ENCODE measurements at places on chromosomes 1 and 21.

- DNase-seq, result no peak
Measured at GRCh38 chr1:54051933-54052430, 1.0 kb downstream of the TMEM59 start.

- DNase-seq, result no peak
Measured at GRCh38 chr1:81232420-81232819, 568.3 kb upstream of the ADGRL2 start.

GRCh38 chr1:62790716-62791115 lies 6.8 kb downstream of the ATG4C start:
- no peak for DNase-seq

DNA sequence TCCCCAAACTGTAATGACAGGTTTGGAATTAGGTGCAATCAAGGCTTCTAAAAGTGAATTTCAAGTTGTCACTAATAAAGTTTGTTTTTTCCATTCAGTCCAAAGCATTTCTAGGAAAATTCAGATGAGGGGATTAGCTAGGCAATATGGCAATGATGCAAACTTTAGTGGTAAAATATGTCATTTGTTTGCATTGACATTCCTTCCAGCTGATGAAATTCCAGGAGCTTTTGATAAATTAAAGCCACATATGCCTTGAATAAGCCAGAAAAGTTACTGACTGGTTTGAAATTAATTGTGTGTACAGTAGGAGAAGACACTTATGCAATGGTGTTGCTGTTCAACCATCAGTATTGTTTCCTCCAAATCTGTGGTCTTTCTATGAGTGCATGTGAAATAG lies 57.8 kb downstream of the MROH9 start:
- DNase-seq, result no peak

DNA sequence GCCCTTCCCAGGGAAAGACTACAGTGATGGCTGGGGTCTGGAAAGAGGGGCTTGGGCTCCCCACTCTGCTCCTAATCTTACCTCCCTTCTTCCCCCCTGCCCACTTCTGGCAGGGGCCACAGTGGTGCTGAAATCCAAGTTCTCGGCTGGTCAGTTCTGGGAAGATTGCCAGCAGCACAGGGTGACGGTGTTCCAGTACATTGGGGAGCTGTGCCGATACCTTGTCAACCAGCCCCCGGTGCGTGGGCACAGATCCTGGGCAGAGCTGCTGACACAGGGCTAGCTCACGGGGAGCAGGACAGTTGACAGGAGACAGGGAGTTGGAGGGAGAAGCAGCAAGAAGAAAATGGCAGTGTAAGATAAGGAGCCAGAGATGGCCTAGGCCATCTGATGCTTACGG lies 2.4 kb downstream of the SLC27A3 start:
- no peak for DNase-seq

- DNase-seq, result no peak
Measured at GRCh38 chr1:15424981-15425380, 13.3 kb upstream of the CTRC start.

- DNase-seq, result no peak
Measured at GRCh38 chr21:33391656-33392055, 11.6 kb upstream of the IFNGR2 start.

GRCh38 chr21:45910548-45911221 lies 70.9 kb upstream of the COL6A1 start:
- no peak for DNase-seq

DNA sequence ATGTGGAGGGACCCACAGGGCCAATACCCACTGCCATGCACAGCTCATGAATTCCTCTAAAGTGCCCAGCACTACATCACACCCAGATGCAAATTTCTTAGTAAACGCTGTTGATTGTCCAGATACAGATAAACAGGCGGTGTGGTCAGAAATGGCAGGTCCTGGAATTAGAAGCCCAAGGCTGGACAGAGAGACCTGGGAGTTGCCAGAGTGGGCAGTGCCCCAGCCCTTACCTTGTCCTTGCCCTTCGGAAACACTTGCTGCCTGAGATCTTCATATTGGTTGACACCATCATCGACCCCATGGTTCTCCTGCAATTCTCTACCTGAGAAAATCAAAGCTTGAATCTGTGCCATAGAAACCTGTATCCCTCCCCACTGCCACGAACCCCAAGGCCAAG lies 149.3 kb upstream of the ETV3 start:
- DNase-seq, result no peak

DNA sequence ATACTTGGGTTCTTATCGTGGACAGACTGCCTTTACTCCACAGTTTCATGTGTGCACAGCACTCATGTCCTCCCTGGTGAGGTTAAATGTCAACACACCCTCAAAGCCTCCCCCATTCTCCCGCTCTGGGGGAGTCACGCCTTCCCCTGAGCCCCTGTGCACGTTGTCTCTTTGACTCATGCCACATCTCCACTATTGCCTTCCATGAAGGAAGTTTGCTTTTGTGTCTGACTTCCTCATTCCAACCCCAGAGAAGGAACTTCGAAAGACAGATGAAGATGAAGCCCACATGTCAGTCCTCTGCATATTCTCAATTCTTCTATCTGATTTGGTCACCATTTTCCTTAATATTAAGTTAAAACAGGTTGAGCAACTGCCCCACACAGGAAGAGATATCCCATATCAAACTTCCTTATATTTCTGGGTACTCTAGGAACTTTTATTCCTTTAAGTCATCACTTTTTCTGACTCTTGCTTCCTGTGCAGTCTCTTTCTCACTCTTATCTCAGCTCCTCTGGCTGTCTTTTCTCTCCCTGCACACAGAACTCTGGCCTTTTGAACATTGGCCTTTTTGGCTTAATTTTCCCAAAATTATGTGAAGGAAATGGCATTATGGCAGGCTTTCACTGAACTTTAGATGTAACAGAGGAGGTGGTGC lies 41.5 kb downstream of the C4BPA start:
- DNase-seq, result no peak

DNA sequence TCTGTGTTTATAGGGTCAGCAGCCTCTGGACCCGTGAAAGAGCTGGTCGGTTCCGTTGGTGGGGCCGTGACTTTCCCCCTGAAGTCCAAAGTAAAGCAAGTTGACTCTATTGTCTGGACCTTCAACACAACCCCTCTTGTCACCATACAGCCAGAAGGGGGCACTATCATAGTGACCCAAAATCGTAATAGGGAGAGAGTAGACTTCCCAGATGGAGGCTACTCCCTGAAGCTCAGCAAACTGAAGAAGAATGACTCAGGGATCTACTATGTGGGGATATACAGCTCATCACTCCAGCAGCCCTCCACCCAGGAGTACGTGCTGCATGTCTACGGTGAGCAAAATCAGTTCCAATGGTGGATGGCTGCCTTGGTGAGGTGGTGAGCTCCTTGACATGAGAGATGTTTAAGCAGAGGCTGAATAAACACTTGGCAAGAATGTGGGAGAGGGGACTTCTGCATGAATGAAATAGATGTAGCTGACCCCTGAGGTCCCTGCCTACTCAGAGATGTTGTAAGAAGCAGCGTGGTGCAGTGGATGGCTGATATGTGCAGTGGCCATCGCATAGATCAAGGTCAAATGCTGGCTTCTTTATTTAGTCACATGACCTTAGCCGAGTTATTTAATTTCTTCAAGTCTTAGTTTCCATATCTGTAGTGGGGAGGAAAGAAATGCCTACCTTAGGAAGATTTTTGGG lies 9.3 kb downstream of the SLAMF7 start:
- DNase-seq, result no peak

- no peak for DNase-seq
Measured at GRCh38 chr1:154468535-154469250, 33.3 kb upstream of the TDRD10 start.

DNA sequence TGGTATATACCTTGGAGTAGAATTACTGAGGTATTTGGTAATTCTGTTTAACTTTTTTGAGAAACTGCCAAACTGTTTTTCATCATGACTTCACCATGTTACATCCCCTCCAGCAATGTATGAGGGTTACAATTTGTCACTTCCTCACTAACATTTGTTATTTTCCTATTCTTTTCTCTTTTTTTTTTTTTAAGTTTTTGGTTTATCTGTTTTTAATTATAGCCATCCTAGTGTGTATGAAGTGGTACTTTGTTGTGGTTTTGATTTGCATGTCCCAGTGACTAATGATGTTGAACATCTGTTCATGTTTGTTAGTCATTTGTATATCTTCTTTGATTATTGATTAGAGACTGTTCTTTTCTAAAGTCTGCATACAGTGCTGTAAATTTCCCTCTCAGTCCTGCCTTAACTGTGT lies 147.3 kb downstream of the HS2ST1 start:
- no peak for DNase-seq

DNA sequence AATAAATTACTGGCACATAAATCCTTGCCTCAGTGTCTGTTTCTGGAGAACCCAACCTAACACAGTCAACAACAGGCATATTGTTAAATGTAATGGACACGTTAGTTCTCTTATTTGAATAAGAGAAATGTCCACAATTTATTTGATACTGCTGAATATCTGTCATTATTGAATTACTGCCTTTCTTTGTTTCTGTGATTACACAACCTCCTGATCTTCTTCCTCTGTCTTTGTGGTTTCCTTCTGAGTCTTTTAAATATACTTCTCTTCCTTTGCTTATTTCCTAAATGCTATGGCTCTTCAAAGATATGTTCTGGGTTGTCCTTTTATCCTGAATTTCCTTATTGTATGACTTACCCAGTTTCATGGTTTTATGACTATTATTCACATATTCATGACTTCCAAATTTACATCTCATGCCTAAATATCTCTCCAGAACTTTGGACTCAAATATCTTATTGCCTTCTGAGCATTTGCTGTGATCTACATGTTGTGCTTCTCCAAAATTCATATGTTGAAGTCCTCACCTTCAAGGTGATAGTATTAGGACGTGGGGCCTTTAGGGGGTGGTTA lies 39.9 kb downstream of the MSH4 start:
- DNase-seq, result no peak

GRCh38 chr1:246324711-246325110 lies 182.4 kb downstream of the SMYD3 start:
- DNase-seq, result no peak

GRCh38 chr1:197096137-197096536 lies 29.1 kb upstream of the F13B start:
- no peak for DNase-seq

DNA sequence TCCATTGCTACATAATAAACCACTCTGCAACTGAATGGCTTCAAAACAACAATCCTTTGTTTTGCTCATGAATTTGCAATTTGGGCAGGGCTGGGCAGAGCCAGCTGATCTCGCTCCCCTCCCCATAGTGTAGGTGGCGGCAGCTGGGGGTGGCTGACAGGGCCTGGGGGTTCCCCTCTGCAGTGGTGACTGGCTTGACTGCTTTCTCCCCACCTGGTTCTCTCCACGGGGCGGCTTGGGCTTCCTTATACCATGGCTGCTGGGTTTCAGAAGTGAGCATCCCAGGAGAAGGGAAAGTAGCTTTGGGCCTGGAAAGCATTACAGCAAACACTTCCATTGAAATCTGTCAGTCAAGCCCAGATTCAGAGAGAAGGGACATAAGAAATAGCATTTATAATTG lies 129.7 kb upstream of the ZBTB40 start:
- DNase-seq, result no peak

Data from stimulated activated CD8-positive, alpha-beta memory T cell treated with anti-CD3 and anti-CD28 coated beads, Interleukin-12 subunit alpha, Interleukin-12 subunit beta, amount 100 ng/mL, for 1 hour (primary cell).